ENCODE measurements at places on chromosomes 11 and 22.

DNA sequence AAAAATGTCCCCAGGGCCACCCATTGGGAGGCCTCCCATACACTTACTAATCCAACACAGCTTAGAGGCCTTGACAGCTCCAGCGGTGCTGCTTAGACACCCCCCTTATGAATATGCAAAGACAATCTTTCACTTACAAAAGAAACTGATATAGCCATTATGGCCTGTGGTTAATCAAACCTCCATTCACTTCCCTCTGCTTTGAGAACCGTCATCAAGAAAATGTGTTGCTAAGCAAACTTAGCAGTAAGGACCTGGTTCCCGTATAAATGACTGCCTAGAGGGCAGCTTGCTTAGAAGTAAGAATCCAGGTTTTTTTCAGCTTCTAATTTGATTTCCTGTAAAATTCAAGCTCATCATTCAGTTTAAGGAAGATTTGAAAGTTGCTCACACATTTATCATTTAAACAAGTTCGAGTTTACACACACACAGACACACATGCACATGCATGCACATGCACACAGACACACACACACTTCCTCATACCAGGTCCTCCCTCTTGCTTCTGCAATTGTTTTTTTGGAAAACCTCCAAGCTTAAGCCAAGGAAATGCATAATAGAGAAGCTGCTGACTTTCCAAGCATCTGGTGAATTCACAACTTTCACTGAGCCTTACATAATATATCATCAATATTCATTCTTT, 137.7 kb upstream of the BLID start:
- DNase-seq, result no peak

GRCh38 chr22:37425800-37426705, 1.2 kb downstream of the ELFN2 start:
- DNase-seq, result no peak

DNA sequence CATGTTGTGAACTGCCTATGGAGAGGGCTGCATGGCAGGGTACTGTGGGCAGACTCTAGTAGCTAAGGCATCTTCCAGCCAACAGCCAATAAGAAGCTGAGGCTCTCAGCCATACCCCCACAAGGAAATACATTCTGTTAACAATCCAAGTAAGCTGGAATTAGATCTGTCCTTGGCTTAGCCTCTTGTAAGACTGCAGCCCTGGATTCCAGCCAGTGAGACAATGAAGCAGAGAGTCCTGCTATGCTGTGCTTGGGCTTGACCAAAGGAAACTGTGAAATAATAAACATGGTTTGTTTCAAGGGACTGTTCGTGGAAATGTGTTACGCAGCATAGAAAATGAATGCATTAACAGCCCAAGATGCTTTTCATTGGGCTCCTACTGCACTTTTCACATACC, 1097.4 kb upstream of the CCDC90B start:
- DNase-seq, result no peak

DNA sequence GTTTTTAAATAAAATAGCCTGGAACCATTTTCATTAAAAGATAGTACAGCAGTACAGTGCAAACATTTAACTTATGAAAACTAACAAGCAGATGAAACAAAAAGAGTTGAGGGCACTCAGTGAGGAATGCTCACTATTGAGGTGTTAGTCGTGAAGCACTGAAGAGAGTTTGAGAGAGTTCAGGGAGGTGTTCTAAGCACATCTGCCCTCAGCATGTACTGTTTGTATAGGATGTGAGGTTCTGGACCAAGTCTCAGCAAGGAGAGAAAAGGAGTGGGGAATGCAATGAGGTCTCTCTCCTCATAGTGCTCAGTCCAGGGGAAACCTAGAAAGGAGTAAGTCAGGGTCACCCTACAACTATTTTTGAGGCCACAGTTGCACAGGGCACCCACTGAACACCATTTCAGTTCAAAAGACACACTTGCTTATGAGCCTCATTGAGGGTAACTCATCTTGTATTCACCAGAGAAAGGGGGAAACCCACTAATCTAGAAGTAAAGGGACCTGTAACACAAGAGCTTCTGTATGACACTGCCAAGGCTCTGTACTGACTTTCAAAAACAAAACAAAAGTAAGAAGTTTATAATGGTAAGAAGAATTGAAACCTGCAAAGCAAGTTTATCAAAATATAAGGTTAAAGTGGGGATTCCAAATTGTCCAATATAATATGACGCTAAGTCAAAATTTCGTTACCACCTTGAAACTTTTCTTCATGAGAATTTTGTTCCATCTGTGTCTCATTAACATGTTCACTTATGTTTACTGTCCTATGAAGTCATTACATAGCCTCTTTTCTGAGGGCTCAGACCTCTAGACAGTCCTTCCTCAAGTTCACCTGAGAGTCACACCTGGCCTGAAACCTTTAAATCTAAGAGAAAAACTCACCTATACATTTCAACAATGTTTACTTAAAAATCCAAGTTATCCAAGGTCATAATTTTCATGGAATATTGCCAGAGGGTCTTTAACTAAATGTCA, 275.3 kb downstream of the ETS1 start:
- DNase-seq, result no peak

All from hippocampal formation (tissue), 2 donors.